Forelimb muscle (tissue), 1 donor: ENCODE measurements at places on chromosomes 2 and 18. TPM values are rescaled to one million over a fixed set of nuclear protein-coding genes. Genes with fewer than 3 reads are reported as not detected.

ZBTB7C gene
- 4.0 TPM for polyA plus RNA-seq

TMEM37 gene
- polyA plus RNA-seq = 8.3 TPM

ZNF396 gene
- 0.96 TPM for polyA plus RNA-seq

SLC1A4 gene
- 14.3 TPM for polyA plus RNA-seq

GPAT2 gene
- 5.6 TPM for polyA plus RNA-seq

CYTIP gene
- 0.62 TPM for polyA plus RNA-seq

MATN3 gene
- polyA plus RNA-seq = 1.6 TPM

RFTN2 gene
- polyA plus RNA-seq = 15.2 TPM

PJVK gene
- polyA plus RNA-seq = 6.2 TPM

IER3IP1 gene
- 20.2 TPM for polyA plus RNA-seq

SCG2 gene
- polyA plus RNA-seq = 0.08 TPM

BUB1 gene
- polyA plus RNA-seq = 7.1 TPM

BOK gene
- polyA plus RNA-seq = 63.4 TPM
